ENCODE measurements at places on chromosomes 7 and 10.

DNA sequence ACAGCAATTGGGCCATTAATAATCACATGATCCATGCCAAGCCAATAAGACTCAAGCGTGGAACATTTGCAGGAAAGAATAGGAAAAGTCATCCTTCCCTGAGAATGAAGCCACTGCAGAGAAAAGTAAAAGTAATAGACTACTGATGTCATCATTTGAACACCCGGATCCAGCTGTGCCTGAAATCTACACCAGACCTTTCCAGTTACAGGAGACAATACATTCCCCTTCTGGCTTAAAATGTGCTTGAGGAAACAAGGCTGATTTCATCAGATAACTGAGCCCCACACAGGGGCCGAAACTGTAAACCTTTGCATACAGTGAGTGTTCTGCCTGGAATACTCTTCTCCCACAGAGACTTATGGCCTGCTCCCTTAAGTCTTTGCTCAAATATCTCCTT lies 232.8 kb downstream of the KCNMA1 start:
- DNase-seq, result no peak

DNA sequence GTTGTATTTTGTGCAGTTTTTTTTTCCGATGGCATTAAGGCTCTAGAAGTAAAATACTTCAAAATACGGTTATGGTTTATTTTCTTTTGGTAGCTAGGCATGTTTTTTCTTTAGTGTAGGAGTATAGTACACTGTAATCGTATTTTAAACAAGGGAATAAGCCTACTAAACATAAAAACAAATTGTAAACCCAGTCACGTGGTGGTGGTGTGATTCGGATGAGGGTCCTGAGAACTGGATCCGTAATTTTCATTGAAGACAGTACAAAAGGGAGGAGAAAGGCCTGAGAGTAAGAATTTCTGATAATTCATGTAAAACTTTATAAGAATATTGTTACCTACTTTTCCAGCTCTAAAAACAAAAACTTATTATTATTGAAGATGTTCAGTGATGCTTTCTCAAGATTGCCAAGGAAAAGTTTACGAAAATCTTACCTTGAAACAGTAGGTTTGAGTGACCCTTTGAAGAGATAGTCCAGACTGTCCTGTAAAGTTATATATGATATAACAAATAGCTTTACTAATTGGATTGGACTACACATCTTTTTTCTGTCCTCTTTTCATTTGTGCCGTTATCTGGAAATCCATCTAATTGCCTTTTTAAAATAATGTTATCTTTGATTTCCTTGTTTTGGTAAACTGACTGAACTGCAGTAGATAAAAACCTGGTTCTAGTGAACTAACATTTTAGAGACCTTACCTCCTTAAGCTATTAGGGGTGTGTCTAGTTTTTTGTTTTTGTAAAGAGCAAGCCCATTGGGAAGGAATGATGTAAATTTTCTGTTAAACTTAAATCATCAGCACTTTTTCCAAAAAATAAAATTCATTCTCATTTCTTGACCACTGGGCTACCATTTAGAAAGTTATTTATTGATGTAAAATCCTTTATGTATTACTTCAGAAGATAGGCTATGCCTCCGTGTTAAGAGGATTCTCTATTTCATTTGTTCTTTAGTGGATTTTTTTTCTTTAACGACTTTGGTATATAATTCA lies 1.0 kb upstream of the PBLD start:
- DNase-seq, result no peak

GRCh38 chr10:17643339-17643754 lies 604 bp upstream of the STAM start:
- no peak for DNase-seq

GRCh38 chr10:80720549-80720948 lies 182.8 kb downstream of the SH2D4B start:
- no peak for DNase-seq

Measured in astrocyte of the spinal cord (primary cell).